NCI-H524 treated with DMSO at 0.1 percent for 48 hours (cell line): ENCODE measurements at places on chromosomes 5 and 9.

GRCh38 chr5:35884191-35884769 is 27.6 kb downstream of the IL7R start:
- no peak for DNase-seq

DNA sequence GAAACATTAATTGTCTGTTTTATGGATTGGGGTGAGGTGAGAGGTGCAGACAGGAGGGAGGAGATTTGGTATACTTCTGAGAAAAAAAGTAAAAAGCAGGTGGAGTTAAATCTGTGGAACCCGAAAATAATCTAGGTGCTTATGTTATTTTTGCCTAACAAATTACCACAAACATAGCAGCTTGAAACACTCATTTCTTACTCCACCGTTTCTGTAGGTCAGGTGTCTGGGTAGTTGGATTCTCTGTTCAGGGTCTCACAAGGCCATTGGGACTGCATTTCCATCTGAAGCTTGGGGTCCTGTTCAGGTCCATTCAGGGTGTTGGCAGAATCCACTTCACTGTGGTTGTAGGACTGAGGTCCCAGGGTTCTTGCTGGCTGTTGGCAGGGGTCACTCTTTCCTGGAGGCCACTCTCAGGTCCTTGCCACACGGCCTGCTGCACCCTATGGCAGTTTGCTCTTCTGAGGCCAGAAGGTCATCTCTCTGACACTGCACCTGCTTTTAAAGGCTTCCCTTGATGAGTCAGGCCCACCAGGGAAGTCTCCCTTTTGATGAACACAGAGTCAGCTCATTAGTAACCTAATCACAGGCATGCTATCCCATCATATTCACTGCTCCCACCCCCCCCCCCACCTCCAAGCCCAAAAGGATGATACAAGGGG is 82.2 kb downstream of the TRIO start:
- DNase-seq: no peak

GRCh38 chr5:82313016-82313415 is 34.9 kb upstream of the RPS23 start:
- no peak for DNase-seq

- no peak for DNase-seq
These were observed 463.6 kb upstream of the CD180 start for GRCh38 chr5:67660149-67660548.

DNA sequence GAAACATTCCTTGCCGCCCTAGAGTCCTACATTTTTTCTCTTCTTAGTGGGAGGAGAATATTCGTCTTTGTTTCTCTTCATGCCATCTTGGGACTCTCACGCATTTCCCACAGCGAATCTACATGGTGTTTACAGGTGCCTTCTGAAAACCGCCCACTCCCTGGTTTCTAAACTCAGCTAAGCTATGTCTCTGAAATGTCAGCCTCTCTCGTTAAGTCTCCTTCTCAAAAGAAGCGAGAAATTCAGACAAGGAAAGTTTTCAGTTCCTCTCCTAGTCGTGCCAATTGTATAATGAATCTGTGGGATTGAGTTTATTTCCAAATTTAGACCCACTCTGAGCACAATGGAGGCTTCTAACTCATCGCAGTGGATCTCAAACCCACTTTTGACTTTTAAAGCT is 186.8 kb upstream of the NFIB start:
- no peak for DNase-seq
